CD4-positive, CD25-positive, alpha-beta regulatory T cell (primary cell): ENCODE measurements at places on chromosomes 3 and 15. TPM values are rescaled to one million over a fixed set of nuclear protein-coding genes. Genes with fewer than 3 reads are reported as not detected.

GRCh38 chr3:186841620-186842019 lies 890 bp upstream of the ADIPOQ start:
- DNase-seq = no peak

DNA sequence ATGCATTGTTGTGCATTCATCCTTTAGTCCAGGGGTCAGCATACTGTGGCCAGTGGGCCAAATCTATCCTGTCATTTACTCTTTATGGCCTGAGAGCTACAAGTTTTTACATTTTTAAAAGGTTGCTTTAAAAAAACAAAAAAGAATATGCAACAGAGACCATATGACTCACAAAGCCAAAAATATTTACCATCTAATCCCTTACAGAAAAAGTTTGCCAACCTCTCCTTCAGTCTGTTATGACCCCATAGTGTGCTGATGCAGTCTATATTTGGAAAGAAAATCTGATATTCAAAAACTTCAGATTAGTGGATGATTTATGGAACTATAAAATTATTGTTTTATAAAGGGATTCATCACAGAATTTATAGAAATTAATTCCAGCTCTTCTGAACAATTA lies 237.5 kb upstream of the IL12A start:
- DNase-seq = no peak

- DNase-seq = no peak
Measured at GRCh38 chr3:128844502-128844901, 34.9 kb upstream of the ACAD9 start.

DNA sequence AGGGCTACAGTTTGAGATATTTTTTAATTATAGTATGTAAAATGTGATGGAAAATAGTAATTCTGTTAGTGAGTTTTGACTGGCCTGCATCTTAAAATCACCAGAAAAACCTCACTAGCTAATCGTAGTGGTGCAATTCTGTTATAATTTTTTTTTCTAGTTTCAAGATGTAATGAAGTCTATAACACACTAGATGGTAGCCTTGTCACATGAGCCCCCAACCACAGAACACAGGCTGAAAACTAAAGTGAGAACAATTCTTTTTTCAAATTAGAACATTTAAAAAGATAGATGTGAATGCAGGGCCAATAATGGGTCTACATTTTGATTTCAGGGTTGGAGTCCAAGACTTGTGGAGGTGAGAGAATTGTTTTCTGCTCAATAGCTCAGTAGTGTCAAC lies 83.3 kb upstream of the KCNH8 start:
- DNase-seq = peak; percentile 8

DNA sequence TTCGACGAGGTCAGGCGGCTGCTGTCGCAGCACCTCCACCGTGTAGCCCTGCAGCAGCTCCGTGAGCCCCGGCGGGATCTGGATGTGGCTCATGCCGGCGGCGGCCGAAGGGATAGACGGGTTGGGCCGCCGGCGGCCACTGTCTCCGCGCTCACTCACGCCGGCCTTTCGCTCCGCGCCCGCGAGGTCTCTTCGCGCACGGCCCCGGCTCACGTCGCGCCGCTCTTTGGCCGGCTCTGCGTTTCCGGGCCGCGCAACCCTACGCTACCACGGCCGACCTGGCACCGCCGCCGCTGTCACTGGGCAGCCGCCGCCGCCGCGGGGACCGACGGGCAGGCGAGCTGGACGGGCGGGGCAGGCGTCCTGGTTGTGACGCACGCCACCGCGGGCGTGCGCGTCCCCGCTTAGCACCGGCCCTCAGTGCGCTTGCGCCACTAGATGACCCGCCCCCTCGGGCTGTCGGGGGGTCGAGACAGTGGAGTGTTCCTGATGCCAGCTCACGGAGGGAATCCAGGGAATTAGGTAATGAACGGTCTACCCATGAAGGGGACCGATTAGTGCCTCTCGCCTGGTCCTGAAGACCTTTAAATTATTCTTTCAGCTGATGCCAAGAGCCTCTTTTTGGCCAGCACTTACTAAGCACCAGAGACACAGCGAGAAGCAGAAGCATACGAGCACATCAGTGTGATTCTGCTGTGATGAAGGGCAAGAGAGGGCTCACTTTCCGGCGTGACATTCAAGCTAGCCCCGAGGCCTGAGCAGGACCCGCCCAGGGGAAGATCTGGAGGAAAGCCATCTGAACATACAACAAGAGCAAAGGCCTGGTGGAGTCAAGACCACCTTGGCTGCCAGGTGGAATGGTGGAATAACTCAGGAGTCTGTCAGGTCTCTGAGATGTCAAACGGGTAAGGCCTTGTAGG lies at the start of gene PRKAR2A:
TSS of gene PRKAR2A (minus strand) at position 371 of the 920 bp plus-strand sequence. CDS start at position 93, 278 bp downstream.
- peak; percentile 70 for DNase-seq

- no peak for DNase-seq
Measured at GRCh38 chr3:632571-633170, 436.1 kb downstream of the CHL1 start.

DNA sequence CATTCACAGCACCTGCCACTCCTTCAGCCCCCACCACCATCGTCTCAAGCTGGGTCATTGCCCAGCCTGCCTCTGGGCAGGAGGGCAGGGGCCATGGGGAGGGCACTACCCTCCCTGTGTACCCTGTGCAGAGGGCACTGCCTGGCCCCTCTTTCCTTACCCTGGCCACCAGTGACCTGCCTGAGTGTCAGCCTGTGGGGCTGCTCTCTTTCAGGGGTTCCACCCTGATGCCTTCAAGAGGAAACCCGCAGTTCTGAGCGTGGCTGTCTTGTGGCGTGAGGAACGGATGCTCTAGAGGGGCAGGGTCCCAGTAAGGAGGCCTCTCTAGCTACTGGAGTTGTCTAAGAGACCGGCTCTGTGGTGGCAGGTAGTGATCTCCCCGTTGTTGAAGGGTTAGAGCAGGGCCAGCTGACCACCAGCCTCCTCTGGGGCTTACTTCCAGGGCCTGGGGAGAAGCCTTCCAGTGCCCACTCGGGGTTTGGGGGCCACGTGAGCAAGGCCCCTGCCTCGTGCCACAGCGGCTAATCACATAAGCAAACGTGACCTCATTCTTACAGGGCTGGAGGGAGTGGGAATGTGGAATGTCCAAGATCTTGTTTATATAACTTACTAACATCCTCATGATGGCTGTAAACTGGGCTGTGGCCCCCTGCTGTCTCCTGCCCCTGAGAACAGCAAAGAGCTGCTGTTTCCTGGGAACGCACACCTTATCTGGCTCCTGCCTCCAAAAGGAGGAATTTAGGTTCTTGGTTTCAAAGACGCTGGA lies 31.4 kb upstream of the SEC13 start:
- DNase-seq = no peak

DNA sequence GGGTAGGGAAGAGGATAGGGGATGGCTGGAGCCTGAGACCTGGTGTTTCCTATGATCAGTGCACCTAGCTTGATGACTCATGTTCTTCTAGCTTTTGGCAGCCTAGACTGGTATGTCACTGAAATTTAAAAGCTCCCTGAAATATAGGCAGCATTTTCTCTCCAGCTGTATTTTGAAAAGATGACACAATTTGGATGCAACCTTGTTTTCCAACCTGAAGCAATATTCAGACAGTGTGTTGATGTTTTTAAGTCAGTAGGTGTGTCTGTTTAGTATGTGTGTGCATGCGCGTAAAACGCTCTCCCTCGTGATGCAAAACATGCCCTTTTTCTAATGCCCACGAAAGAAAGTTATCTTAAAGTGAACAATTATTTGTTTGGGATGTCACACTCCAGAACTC lies 58.5 kb downstream of the RPL22L1 start:
- DNase-seq = no peak

The ATP10A gene
- 2.8 TPM for polyA plus RNA-seq

The ROBO2 gene
- not detected for polyA plus RNA-seq

The GABPB1 gene
- polyA plus RNA-seq = 29.9 TPM

The PRR20G gene
- polyA plus RNA-seq = not detected

The MFN1 gene
- 10.8 TPM for polyA plus RNA-seq

The ALCAM gene
- polyA plus RNA-seq = 6.4 TPM
